ENCODE measurements at places on chromosomes 6 and 20.

DNA sequence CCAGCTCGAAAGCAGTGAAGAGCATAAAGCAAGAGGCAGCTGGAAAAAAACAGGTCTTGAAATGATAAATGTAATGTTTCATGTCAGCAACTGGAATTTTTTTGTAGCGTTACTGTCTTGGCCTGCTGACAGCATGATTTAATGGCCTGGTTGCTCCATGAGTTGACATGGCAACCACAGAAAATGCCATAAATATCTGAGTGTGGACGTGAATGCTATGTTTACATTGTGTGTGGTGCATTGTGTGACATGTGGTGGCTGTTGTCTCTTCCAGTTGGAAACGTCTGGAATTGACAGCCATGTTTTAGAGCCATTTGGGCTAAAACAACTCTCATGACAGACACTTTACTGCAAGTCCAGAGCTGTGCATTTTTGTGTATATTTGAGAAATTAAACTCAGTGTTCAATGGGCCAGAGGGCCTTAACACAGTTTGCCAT lies 170.0 kb downstream of the FOXA2 start:
- DNase-seq = no peak

- DNase-seq = no peak
Measured at GRCh38 chr6:1678201-1678600, 68.5 kb downstream of the FOXC1 start.

DNA sequence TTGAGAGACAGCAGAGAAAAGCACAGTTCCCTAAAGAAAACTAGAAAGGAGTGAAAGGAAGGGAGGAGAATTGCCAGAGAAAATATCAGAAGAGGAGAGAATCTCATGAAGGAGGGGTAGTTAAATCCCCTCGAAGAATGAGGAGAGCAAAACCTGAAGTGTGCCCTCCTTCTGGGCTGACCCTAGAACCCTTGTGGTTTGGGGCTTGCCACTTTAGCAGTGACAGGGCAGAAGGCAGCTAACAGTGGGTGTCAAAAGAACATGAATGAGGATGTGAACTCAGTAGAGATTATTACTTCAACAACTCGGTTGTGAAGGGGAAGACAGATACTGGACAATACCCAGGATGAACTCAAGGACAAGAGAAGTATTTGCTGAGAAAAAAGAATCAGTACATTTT lies 73.6 kb downstream of the RALGAPA2 start:
- DNase-seq = no peak

DNA sequence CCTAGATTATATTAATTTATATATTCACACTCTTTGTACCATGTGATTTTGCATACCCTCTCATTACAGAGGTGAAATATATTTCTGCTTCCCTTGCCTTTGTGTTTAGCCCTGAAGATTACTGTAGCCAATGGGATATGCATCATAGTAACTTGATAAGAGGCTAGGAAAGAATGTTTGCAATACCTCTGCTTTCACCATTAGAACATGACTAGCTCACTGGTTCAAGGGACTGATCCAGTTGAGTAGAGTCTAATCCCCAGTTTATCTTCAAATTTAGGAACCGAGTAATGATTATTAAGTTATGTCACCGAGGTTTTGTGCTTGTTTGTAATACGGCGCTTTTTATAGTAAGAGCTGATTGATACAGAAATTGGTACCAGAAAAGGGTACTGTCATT lies 552.6 kb upstream of the GJE1 start:
- DNase-seq = no peak

DNA sequence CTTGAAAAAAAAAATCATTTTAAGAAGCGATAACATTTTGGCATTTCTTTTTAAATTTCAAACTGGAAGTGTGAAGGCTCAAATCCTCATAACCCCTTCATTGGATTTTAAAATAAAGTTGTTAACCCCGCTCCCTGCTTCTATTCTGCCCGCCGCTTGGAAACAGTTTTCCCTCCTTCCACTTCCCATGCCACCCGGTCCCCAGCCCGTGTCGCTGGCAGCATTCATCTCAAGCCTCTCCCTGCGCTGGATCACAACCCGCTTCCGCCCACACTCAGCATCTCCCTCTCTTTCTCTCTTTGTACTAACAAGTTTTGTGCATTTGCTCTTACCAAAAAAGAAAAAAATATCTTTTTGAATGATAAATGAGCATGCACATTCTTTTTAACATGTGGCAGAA lies 15.4 kb upstream of the PDE10A start:
- no peak for DNase-seq

- DNase-seq = no peak
Measured at GRCh38 chr20:39473536-39473935, 511.4 kb downstream of the DHX35 start.

- DNase-seq = peak; percentile 62
Measured at GRCh38 chr6:41049521-41049920, 3.5 kb upstream of the APOBEC2 start.

DNA sequence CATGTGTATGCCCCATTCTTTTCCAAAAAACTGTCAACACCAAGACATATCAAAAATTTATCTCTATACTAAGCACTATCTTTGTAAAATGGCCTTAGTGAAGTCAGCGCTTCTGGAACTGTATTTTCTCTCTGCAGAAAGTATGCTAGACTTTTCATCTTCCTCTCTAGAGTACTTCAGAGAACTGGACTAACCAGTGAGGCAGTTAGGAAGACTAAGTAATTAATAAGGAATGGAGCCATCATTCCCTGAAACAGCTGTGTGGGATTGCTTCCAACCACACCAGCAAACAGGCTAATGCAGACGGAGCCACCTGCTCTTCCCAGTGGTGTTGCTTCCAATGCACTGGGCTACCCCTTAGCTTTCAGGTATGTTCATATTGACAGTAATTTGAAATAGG lies 169.1 kb upstream of the FUT9 start:
- DNase-seq = no peak

DNA sequence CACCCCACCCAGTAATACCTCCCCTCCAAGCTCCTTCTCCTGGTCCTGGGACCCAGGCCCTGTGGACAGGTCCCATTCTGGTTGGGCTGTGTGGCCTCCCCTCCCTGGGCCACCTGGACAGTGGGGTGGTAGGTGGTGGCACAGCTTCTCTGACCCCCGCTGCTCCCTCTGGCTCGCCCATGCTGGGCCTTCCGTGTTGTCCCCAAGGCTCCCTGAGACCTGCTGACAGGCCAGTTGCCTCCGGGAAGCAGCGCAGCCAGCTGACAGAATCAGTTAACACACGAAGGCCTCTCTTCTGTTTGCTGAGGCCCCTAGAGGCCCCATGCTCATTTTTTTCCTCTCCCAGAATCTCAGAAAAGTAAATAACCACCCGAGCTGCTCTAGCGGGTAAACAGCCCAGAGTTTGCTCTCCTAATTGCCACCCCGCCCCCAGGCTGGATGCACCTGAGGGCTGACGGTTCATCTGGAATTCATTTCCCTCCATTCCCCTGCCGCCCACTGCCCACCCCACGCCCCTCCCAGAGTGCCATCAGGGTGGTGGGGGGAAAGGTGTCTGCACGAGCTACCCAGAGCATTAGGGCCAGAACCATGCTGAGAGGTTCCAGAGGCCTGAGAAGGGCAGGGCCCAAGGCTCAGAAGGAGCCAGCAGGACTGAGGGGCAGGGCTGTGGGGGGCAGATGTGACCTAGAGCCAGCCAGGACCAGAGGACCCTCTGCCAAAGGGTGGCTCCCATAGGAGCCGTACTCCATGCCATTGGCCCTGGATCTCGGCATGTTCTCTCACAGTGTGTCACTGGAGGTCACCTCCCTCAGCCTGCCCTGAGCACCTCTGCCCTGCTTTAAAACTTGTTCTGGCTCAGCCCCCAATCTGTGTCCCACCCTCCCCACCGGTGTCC lies 157.5 kb downstream of the GRM4 start:
- DNase-seq = peak; percentile 82

DNA sequence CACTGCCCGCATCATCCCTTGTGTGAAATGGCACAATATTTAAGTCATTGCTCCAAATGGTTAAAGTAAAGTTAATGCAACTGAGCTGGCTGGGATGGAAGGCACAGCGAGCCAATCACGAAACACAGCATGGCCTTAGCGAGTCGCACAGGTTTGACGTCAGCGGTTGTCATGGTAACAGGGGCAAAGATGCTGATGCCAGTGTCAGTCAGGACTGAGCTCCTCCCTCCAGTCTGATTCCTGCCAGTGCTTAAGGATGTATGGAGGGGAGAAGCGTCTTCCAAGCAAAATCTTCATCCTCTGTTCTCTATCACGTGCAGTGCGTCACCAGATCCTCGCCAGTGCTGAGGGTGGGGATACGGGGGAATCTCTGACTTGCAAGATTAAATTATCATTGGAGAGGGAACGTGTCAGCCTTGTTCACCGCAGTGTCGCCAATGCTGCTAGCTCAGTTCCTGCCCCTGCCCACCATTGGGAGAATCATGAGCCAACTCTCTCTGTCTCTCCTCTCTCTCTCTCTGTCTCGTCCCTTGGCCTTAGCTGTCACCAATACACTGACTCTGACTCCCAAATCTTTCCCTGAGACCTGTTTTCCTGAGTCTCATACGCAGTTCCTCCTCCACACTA lies 24.5 kb downstream of the TSPYL4 start:
- no peak for DNase-seq

GRCh38 chr20:5809495-5809894 lies 59.3 kb downstream of the SHLD1 start:
- no peak for DNase-seq

- DNase-seq = no peak
Measured at GRCh38 chr6:133743621-133744020, 145.3 kb upstream of the TCF21 start.

GRCh38 chr6:70673054-70673453 lies 5.4 kb downstream of the SMAP1 start:
- no peak for DNase-seq

- DNase-seq = no peak
Measured at GRCh38 chr6:71385111-71385822, 96.7 kb downstream of the OGFRL1 start.

GRCh38 chr6:77482981-77483380 lies 19.7 kb upstream of the HTR1B start:
- DNase-seq = no peak

GRCh38 chr6:69044534-69044933 lies 409.5 kb downstream of the ADGRB3 start:
- no peak for DNase-seq

- peak; percentile 70 for DNase-seq
Measured at GRCh38 chr6:109441069-109441816, 719 bp downstream of the SMPD2 start.

DNA sequence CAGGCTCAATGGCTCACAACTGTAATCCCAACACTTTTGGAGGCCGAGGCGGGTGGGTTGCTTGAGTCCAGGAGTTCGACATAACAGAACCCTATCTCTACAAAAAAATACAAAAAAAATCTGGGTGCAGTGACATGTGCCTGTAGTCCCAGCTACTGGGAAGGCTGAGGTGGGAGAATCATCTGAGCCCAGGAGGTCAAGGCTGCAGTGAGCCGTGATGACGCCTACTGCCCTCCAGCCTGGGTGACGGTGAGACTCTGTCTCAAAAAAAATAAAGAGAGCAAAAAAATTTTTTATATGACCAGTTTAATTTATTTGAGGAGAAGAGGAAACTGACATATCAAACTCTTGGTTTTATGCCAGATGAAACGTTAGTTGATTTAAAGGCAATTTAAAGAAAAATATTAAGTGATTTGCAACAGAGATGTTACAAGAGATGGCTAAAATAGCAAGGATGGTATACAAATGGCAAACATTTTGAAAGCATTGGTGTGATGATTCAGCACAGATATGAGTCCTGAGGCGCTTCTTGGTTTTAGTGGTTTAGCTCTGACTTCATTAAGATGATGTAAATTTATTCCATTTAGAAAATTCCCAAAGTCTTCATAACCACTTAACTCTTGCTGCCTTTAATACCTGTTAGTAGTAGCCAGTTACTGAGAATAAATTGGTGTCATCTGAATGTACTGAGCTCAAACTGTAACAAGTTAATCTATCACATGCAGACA lies 17.7 kb downstream of the GTF2H5 start:
- no peak for DNase-seq

- no peak for DNase-seq
Measured at GRCh38 chr6:80357674-80358073, 251.2 kb downstream of the BCKDHB start.

DNA sequence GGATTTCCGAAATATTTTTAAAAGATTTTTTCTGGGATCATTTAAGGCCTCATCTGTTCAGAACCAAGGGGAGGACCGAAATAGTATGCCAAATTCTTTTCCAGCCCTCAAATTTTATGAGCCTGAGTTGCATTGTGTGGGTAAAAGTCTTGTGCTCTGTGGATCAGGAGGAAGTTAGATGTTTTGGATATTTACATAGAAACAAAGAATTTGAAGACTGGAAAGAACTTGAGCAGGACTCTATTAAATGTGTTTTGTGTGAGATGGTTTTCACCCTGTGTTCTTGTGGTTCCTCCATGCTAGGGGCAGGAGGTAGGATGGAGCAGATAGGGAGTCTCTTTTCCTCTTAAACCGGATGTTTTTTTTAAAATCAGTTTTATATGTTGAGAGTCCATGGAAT lies 329.1 kb downstream of the LAMA2 start:
- no peak for DNase-seq

GRCh38 chr6:84801250-84801649 lies 36.9 kb upstream of the TBX18 start:
- no peak for DNase-seq

- DNase-seq = peak; percentile 7
Measured at GRCh38 chr20:11159728-11160127, 485.9 kb upstream of the JAG1 start.

- peak; percentile 69 for DNase-seq
Measured at GRCh38 chr6:7145885-7146828, 38.4 kb downstream of the RREB1 start.

DNA sequence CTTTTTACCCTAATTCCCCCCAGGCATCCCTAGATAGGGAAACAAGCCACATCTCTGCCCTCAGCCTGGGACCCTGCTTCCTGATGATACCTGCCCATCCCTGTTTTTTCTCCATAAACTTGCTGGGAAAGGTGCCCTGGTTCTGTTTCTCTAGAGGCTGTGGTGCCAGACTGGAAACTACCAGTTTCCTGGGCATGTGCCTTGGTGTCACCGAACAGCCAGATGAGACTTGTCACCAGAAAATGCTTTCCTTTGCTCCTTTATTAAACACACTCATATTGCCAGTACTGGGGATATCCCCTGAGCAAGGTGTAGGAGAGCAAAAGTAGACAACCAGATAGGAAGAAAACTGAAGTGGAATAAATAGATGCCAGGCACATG lies 16.8 kb downstream of the SRSF3 start:
- DNase-seq = no peak

DNA sequence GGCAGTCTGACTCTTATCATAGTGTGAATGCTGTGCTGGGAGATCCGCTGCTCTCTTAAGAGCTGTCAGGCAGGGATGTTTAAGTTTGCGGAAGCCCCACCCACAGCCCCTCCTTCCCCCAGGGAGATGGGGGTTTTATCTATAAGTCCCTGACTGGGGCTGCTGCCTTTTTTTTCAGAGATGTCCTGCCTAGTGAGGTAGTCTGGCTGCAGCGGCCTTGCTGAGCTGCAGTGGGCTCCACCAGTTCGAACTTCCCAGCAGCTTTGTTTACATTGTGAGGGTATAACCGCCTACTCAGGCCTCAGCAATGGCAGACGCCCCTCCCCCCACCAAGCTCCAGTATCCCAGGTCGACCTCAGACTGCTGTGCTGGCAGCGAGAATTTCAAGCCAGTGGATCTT lies 75.7 kb upstream of the UST start:
- no peak for DNase-seq

- peak; percentile 23 for DNase-seq
Measured at GRCh38 chr6:105291525-105291924, 111.4 kb downstream of the PREP start.

- peak; percentile 84 for DNase-seq
Measured at GRCh38 chr20:35286077-35286898, 1.7 kb upstream of the EIF6 start.
